Hippocampal formation (tissue), 2 donors: ENCODE measurements at places on chromosomes 13 and 19.

DNA sequence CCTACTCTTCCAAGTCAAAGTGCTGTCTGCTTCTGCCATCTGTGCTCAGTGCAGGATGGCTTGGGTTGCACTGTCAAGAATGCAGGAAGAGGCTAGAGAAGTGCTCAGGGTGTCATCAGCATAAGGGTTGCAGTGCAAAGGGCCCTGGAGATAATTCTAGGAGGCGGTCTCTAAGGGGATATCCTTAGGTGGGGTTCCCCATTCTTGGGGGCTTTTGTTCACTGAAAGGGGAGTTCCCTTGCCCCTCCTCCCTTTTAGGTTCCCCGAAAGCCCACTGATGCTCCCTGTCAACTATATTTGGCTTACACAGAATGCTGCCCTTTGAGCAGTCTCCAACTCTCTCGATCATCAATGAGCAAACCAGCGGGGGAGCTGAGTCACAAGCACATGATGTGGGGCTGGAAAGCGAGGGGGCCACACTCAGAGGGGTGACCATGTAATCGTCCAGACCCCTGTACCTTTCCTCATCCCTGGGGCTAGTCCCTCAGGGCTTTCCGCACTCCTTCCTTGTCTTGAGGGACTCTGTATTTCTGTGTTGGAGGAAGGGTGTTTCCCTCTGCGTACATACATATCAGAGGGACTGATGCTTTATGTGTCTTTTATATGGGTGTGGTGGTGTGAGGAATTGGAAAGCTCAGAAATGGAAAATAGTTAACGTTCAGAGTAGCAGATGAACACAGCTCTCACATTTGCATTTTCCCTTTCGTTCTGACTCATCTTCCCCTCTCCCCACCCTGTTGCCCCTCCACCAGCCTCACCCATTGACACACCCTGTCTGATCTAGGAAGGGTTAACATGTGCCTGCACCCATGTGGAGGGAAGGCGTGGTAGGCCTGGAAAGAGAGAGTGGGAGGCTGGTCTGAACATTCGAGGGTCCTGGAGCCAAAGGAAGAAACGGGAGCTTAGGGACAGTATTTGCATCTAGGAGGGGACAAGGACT lies 6.7 kb downstream of the ZBTB32 start:
- DNase-seq: no peak

GRCh38 chr13:95754069-95754468 lies 77.1 kb downstream of the DNAJC3 start:
- no peak for DNase-seq

DNA sequence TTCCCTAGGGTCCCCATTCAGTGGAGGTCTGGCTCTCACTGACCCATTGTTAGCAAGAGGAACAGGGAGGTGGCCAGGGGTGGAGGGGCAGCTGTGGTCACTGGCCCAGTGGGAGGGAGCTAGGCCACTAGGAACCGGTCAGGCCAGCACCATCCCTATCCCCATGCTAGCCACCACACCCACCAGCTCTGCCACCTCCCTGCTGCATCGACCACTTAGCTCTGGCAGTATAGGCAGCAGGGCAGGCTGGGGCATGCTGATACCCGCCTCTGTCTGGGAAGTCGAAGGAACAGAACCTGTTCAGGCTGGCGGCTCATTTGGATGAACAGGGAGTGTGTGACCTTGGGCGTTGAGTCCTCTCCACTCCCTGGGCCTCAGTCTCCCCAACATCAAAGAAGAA lies 4.7 kb downstream of the PPP1R13L start:
- no peak for DNase-seq

GRCh38 chr19:19372656-19373416 lies 32.6 kb upstream of the GATAD2A start:
- no peak for DNase-seq

- DNase-seq: no peak
Measured at GRCh38 chr13:51523082-51523518, 61.2 kb upstream of the WDFY2 start.

GRCh38 chr19:16463991-16464575 lies 7.7 kb downstream of the EPS15L1 start:
- DNase-seq: no peak

DNA sequence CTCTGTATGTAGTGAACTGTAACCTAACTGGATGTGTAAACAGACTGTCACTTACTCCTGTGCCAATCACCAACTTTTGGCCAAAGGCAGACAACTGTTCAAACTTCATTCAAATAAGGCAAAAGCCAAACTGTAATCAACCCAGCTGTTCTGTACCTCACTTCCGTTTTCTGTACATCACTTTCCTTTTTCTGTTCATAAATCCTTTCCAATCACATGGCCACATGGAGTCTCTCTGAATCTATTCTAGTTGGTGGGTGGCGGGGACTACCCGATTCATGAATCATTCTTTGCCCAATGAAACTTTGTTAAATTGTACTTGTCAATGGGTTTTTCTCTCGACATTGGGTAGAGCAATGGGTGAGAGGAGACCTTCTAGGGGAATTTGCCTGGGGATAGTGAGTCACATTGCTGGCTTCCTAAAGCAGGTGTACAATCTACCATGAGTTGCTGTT lies 178.3 kb upstream of the RFC3 start:
- DNase-seq: no peak

- DNase-seq: no peak
Measured at GRCh38 chr19:49475995-49476880, 2.2 kb downstream of the FLT3LG start.

- DNase-seq: peak; percentile 41
Measured at GRCh38 chr19:48836089-48837017, at the start of gene HSD17B14. TSS of gene HSD17B14 (minus strand) at chr19:48836491. CDS start at chr19:48836411, 80 bp downstream.

DNA sequence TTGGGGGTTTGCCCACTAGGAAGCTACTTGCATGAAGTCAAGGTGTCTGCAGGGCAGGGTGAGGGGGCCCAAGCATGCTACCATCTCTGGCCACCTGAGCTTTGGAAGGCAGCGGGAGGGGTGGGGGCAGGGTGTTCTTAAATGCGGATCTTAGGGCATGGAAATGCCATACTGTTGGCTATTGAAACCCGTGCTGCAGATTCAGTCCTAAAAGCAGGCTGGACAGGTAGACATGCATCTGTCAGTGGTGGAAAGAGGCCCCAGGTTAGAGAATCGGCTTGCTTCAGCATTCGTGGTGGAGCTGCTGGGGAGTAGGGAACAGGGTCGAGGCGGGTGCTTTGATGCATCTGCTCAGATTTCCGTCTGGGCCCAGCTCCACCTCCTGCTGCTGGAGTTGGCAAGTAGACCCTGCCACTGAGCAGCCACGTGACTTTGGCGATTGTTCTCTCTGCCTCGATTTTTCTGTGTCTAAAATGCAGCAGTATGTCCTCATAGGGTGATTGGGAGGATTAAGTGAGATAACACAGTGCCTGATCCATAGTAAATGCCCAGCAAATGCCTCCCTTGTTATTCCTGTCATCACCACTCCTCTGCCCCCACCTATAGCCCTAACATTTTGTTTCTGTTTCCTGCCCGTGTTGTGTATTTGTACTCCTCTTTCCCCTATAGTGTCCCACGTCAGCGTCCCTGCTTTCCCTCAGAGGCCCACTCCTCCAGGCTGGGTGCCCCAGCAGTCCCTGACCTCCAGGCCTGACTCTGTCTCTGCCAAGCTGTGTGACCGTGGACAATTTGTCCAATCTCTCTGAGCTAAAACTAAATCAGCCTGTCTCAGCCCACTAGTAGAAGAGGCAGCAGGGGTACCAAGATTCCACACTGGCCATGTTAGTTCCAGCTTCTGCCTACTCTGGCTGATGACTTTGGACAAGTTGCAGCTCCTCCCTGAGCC lies 5.8 kb downstream of the PPP1R37 start:
- DNase-seq: peak; percentile 75

DNA sequence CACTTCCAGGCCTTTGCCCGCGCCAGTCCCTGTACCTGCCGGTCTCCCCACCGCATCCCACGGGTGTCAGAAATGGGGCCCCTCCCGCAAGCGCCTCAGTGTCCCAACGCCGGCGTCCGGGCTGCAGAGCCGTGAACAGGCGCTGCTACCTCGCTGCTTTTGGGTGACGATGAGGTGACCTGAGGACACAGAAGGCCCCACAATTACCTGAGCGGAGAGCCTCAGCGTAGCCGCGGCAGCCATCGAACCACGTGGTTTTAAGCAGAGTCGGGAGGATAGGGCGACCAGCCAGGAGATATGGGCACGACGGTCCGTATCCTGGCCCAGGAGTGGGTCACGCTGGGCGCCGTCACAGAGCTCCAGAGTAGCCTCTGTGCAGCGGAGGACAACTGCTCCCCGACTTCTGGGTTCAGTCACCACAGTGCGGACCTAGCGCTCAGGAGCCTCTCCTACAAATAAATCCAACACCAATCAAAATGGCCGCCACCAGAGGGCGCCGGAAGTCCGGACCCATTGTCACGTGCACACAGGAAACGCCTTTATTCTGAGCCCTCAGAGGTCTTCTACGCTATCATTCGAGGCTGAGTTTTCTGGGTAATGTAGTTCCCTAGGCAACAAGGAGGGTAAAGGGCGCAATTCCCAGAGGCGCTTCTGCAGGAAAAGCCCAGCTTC lies at the start of gene ZNF814:
ZNF814 (minus strand) TSS at position 478 of the 672 bp plus-strand sequence; CDS start at position 243, 235 bp downstream.
- DNase-seq: peak; percentile 57

GRCh38 chr13:33318744-33319143 lies 33.2 kb upstream of the STARD13 start:
- no peak for DNase-seq

DNA sequence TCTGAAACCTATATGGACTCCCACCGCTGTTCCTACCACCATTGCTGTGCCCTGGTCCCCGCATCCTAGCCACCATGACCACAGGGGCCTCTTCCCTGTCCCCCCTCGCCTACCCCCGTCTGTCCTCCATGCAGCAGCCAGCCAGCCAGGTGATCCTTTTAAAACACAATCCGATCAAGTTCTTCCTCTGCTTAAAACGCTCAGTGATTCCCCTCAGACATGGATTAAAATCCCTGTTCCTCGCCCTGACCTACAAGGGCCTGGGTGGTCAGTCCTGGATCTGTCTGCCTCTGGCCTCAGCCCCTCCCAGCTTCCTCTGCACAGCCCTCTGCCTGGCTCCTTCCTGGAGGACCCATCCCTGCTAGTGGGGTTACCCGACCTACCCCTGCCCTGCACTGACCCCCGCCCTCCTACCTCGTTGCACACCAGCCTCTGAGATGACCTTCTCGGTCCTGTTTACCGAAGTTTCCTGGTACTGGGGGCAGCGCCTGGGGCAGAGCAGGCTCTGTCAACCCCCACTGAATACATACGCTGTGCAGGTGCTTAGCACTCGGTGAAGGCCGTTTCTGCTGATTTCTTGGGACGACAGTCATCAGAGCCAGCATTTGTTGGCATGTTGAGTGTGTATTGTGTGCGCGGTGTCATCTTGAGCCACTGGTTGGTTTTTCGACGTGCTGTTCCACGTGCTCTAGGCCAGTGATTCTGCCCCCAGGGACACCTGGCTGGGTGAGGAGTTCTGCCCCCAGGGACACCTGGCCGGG lies 14.7 kb upstream of the LENG8 start:
- DNase-seq: no peak

DNA sequence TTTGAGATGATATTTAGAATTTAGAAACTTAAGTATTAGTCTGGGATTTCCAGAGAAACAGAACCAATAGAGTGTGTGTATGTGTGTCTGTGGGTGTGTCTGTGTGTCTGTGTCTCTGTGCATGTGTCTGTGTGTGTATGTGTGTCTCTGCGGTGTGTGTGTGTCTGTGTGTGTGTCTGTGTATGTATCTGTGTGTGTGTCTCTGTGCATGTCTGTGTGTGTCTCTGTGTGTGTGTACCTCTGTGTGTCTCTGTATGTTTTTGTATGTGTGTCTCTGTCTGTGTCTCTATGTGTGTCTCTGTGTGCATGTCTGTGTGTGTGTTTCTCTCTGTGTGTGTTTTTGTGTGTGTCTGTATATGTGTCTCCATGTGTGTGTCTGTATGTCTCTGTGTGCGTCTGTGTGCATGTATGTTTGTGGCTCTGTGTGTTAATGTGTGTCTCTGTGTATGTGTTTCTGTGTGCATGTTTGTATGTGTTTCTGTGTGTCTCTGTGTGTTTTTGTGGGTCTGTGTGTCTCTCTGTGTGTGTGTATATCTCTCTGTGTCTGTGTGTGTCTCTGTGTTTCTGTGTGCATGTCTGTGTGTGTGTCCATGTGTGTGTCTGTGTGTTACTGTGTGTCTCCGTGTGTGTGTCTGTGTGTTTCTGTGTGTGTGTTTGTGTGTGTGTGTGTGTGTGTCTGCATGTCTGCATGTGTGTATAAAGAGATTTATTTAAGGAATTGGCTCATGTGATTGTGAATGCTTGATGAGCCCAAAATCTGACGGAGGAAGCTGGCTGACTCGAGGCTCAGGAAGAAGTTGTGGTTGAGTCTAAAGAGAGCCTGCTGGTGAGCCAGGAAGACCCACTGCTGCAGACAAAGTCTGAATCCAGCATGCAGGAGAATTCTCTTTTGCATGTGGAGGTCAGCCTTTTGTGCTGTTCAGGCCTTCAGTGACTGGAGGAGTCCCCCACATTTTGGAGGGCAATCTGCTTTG lies 22.2 kb downstream of the GPR42 start:
- no peak for DNase-seq

DNA sequence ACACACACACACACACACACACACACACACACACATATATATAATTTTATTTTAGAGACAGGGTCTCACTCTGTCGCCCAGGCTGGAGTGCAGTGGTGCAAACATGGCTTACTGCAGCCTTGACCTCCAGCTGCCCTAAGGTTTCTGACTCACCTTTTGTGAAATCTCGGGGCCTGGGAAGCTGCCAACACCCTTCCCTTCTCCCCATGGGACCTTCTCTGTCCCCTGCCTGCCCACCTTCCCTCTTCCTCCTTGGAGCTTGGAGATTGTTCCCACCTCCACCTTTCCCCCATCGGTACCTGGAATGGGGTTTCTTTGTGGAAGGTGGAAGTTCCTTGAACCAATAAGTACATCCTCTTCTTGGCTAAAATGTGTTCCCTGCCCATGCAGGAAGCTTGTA lies 6.3 kb downstream of the ARRDC5 start:
- no peak for DNase-seq

DNA sequence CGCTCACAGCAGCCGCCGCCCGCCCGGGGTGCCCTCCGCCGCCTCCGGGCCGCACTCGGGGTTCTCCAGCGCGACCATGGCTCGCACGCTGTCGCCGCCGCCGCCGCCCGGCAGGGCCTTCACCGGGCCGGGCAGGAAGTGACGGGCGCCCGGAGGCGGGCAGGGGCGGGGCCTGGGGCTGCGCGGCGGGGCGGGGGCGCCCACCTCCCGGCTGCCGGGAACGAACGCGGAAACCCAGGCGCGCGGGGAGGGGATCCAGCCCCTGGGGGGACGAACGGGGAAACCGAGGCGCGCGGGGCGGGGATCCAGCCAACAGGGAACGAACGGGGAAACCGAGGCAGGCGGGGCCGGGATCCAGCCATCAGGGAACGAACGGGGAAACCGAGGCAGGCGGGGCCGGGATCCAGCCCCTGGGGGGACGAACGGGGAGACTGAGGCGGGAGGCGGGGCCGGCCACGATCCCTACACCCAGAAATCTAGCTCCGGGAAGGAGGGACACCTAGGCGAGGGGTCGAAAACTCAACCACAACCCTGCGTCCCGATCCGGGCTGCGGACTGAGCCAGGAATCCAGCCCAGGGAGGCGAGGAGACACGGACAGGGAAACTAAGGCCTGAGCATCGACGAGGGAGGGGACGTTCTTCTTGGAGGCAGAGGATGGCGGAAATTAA lies at the start of gene R3HDM4:
R3HDM4 (minus strand) TSS at position 140 of the 669 bp plus-strand sequence; CDS start at position 78, 62 bp downstream.
- peak; percentile 63 for DNase-seq
